ENCODE measurements at places on chromosomes 7 and 10. TPM values are rescaled to one million over a fixed set of nuclear protein-coding genes. Genes with fewer than 3 reads are reported as not detected.

DNA sequence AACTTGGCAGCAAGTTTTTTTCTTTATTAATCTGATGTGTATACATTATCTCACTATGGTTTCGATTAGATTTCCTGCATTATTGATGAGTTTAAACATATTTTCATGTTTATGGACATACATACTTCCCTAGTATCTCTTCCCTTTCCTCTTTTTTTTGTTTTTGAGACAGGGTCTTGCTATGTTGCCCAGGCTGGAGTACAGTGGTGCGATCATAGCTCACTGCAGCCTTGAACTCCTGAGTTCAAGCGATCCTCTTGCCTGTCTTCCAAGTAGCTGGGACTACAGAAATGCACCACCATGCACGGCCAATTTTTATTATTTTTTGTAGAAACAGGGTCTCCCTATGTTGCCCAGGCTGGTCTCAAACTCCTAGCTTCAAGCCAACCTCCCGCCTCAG, 18.9 kb downstream of the BAZ1B start:
- no peak for DNase-seq

GRCh38 chr7:123417580-123417979, 116.8 kb downstream of the IQUB start:
- DNase-seq: no peak

GRCh38 chr10:97081621-97082235, 104.0 kb downstream of the SLIT1 start:
- DNase-seq: peak; percentile 71

- no peak for DNase-seq
Measured at GRCh38 chr7:1850976-1851571, 181.0 kb downstream of the ELFN1 start.

GRCh38 chr7:155883491-155884224, 71.4 kb upstream of the SHH start:
- DNase-seq: no peak

- no peak for DNase-seq
Measured at GRCh38 chr10:96794836-96795733, 37.0 kb upstream of the LCOR start.

DNA sequence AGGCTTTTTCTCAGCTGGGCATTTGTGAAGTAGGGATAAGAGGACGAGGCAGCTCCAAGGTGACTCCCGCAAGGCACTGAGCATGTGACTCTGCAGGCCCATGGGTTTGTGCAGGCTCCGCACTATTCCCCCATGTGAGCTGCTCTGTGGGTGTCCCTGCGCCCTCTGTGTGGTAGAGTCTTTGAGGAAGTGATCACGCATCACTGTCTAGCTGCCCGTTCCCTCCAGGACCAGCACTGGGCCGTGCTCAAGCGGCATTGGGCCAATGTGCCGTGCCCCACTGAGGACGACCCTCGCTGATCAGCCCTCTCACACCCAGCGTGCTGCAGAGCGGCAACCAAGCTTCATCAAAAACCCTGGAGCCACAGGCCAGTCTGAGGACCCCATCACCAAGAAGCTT, 7.5 kb downstream of the PRKAG2 start:
- DNase-seq: no peak

DNA sequence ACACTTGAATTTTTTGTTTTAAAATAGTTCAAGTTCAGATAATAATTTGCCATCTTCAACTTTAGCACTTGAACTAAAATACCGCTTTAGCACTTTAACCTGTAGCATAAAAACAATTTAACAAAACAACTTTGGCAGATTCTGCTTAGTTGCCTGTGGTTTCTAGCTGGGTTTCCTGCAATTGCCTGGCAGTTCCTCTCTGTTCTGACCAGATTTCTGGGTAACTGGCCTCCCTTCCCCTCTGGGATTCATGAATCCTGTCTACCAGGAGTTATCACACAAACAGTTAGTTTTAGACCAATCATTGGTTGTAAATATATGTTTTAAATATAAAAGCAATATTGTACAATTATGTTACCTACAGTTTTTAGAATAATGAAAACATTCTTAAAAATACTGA, 89.8 kb upstream of the HDAC9 start:
- no peak for DNase-seq

GRCh38 chr7:10724449-10724848, 249.2 kb upstream of the PHF14 start:
- DNase-seq: no peak

DNA sequence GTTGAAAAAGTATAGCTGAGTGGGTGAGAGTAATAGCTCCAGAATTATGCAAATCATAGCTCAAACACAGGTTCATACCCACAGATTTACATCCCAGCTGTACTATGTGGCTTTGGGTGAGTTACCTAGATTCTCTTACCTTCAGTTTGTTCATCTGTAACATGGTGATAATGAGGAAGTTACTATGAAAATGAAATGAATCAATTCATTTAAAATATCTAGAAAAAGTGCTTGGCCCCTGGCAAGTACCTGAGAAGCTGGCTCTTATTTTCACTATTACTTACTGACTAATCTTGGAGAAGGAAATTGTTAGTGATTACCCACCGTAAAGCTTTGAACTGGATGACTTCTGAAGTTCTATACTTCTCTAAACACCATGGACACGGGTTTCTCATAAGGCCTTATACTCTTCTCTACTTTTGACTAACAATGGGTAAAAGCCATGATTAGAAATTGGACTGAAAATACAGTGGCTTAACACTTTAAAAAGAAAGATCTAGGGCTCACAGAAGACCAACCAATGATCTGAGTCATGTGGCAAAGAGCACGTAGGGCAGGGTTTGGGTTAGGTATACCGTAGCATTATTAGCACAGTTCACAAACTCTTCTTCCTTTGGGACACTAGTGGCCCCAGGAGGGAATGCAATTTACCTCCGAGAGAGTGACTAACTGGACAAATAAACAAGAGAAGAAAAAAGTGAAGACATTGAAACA, 149.2 kb downstream of the PLPP4 start:
- DNase-seq: no peak

GRCh38 chr7:52088008-52088901, 771.6 kb upstream of the COBL start:
- peak; percentile 36 for DNase-seq

- no peak for DNase-seq
Measured at GRCh38 chr7:111763221-111763801, 201.0 kb upstream of the IMMP2L start.

DNA sequence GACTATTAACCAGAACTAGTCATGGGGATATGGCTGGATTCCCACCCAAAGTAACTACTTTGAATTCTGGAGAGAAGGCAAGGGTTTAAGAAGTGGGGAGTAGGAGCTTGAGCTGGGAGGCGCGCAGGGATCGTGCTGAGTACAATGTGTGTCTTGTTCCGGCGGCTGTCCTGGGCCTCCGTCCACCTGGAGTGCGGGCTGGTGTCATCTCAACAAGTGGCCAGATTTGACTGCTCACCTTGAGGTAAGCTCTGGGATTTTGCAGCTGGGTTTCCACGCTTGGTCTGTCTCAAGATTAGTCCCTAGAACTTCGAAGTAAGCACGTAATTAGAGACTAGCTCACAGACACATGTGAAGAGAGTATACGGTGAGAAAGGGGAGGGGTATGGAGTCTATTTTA, 49.4 kb downstream of the GLRX3 start:
- DNase-seq: no peak

- no peak for DNase-seq
Measured at GRCh38 chr10:35420044-35420443, 83.7 kb downstream of the CCNY start.

DNA sequence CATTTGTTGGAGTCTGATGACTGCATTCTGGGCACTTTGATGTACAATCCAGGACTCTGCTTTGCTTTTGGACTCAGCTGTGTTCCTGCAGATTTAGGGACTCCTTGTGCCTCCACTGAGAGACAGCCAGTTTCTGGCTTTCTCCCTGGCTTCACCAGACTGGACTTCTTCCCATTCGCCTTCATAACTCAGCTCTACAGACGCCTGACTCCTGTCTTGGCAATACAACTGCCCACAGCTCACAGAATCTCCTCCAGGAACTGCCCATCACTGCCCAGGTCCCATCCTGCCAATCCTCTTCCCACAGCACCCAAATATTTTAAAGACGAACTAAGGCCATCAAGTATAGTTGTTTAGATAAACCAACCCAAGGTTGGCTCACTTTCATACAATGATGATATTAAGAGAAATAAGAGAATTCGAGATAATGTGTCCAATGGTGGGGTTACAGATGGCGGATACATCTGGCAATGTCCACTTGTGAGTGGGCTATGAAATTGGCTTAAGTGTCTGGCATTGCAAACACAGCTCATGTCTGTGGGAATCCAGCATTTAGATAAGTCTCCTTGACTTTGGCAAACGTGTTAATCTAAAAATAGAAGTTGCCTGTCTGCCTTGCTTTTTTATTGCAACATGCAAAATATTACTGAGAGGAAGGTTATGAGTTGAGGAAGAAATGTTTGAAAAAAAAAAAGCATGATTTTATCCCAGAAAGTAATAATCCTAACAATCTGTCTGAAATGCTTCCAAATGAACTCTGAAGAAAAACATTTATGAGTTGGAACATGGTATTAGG, 95.1 kb downstream of the ITGA8 start:
- no peak for DNase-seq

The TMEM254 gene
- 13.5 TPM for total RNA-seq

GRCh38 chr7:18356191-18356645, 139.3 kb upstream of the HDAC9 start:
- DNase-seq: no peak

GRCh38 chr10:92550924-92551323, 23.0 kb downstream of the IDE start:
- no peak for DNase-seq

The HOXA6 gene
- not detected for total RNA-seq

The FOXI2 gene
- 0.06 TPM for total RNA-seq

DNA sequence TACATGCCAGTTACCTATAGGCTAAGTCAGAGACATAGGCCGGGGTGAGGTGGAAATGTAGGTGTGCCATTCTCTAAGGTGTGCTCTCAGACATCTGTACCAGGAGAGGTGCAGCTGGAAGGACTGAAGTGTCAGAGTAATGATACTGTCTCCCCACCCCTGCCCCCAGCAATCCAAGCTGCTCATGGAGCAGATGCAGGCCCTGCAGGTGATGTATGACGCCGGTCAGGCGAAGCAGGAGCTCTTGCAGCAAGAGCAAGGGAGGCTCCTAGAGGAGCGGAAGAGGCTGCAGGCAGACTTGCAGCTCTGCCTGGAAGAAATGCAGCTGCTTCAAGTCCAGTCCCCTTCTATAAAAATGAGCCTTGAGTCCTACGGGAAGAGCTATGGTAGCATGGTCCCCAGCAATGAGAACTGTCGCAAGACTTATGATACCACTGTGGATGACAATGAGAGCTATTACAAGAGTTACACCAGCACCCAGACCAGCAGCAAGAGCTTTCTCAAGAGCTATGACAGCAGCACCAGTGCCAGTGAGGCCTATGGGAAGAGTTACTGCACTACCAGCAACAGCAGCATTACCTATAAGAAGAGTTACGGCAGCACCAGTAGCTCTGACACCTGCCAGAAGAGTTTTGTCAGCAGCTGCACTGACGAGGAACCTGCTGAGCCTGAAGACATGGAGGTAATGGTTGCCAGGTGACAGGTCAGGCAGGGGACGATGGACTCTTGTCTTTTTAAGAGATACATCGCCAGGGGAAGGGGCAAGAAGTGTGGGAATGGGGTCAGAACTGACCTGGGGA, 18.4 kb upstream of the FLNC start:
- DNase-seq: no peak

DNA sequence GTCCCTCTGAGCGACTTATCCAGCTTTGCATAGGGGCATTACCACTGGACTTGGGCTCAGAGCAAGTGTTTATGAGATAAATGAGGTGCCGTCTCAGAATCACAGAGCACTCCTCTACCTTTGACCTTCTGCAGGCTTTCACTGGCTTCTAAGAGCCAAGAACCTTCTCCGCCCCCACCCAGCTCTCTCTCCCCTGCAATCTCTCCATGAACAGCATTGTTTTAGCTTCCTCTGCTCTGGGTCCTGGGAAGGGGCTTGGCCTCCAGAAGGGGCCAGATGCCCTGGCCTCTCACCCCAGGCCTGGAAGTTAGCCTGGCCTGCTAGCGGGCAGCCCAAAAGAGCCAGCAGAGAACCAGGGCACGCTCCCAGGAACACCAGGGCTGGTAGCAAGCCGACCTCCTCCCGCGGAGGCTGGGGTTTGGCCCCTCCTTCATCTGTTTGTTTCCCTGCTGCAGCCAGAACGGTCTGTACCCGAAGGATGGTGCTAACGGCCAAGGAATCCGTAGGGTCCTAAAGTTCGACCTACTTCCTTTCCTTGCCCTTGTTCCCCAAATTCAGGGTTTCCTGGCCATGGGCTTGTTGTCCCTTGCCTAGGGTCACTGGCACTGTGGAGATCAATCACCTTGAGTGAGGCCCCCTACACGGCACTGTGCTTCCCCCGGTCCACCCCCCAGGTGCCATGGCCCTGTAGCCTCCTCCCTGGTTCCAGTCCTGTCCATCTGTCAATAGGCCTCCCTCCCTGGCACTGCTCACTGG, 18.7 kb upstream of the DDIT4 start:
- DNase-seq: peak; percentile 89

DNA sequence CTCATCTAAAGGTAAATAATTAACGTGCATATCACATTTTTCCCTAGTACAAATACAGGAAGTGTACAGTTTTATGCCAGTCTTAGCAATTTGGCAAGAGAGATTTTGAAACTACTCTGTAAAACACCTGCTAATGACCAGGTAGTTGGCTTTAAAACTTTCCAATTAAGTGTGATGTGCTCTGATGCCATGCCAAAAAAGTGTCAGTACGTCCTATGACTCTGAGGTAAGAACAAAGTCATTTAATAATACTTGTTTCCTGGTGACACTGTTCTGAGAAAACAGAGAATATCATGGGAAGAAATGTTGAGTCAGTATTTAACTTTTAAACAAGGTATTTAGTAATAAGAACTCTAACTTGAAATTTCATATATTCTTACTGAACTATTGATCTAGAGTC, 9.6 kb downstream of the PDZD8 start:
- no peak for DNase-seq

The SFTPA1 gene
- 9.6 TPM for total RNA-seq

- no peak for DNase-seq
Measured at GRCh38 chr7:45624392-45624760, 50.2 kb downstream of the ADCY1 start.

DNA sequence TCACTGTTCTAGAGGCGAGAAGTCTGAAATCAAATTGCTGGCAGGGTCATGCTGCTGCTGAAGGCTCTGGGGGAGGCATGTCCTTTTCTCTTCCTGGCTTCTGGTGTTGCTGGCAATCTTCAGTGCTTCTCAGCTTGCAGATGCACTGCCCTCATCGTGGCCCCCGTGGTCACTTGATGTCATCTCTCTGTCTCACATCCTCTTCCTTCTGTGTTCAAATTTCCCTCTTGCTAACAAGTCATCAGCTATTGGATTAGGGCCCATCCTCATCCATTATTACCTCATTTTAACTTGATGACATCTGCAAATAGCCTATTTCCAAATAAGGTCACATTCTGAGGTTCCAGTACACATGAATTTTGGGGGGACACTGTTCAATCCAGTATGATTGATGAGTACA, 36.6 kb upstream of the SRGN start:
- DNase-seq: peak; percentile 47

- DNase-seq: no peak
Measured at GRCh38 chr10:113052076-113052830, 102.2 kb downstream of the TCF7L2 start.

DNA sequence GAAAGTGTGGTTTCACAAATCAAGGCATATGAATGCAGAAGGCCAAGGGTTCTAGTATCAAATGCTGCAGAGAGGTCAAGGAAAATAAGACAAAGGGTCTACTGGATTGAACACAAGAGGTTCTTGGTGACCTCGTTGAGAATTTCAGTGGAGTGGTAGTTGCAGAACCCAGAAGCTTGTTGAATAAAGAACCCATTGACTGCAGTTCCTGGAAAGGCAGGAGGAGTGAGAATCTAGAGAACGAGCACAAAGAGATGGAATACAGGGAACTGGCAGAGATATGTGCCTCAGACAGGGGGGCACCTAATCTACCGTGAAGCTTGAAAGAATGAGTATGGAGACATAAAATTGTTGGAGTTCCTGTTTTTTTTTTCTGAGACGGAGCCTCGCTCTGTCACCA, 3.5 kb upstream of the SEPTIN7 start:
- no peak for DNase-seq
